ENCODE measurements at places on chromosomes 16 and 17. TPM values are rescaled to one million over a fixed set of nuclear protein-coding genes. Genes with fewer than 3 reads are reported as not detected.

GRCh38 chr17:19703106-19703827, 13.1 kb downstream of the SLC47A2 start:
- DNase-seq, result no peak
- no peaks in the 10 kb centered on the region for H3K4me1 ChIP-seq
- H3K27ac ChIP-seq, result no peak overlapping the region

DNA sequence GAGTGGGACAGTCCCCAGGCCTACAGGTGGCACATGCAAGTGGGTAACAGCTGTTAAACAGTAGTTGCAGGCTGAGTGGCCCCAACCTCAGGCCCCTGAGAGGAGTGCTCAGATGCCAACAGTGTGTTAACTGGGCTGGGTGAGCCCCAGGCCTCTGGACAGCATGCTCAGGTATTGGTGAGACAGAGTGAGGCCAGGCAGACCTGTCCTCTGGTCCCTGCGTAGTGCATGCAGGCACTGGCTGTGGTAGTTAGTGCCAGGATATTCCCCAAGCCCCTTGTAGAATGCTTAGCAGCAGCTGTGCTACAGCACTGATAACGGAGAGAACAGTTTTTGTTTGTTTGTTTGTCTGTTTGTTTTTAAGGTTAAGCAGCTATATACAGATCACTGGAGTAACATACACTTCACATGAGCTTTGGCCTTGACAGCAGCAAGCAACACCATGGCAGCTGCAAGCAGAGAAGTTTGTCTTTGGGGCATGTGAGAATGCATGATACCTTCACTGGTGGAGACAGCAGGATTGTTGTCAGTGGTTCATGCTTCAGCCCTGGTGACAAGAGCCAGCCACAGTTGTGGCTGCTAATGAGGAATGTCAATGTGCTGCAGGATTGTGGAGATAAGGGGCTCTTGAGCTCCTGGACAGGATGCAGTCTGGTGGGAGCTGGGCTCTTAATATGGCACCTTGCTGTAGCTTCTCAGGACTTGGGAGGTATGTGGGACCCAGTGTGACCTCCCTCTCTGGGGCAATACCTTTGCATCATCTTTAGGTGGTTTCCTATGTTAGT, 614.4 kb downstream of the CDH11 start:
- no peaks in the 10 kb centered on the region for H3K27me3 ChIP-seq
- H3K4me3 ChIP-seq, result no peak overlapping the region
- no peaks in the 10 kb centered on the region for H3K36me3 ChIP-seq
- no peak overlapping the region for H3K27ac ChIP-seq
- no peak for DNase-seq

DNA sequence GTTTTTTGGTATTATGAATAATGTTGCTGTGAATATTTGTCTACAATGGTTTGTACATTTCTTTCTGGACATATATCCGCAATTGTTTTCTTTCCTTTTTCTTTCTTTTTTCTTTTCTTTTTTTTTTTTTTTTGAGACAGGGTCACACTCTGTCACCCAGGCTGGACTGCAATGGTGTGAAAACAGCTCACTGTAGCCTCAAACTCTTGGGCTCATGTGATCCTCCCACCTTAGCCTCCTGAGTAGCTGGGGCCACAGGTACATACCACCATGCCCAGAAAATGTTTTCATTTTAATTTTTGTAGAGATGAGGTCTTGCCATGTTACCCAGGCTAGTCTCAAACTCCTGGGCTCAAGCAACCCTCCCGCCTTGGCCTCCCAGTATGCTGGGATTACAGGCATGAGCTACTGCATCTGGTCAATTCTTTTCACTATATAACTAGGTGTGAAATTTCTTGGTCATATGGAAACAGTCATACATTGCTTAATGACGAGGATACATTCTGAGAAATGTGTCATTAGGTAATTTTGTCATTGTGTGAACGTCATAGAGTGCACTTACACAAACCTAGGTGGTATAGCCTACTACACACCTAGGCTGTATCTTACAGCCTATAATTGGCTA, 15.2 kb downstream of the IL21R start:
- no peak for DNase-seq
- H3K4me1 ChIP-seq, result no peaks in the 10 kb centered on the region
- H3K4me3 ChIP-seq, result no peak overlapping the region
- peaks cover 44% of the 10 kb centered on the region for H3K27me3 ChIP-seq
- H3K27ac ChIP-seq, result no peak overlapping the region
- no peaks in the 10 kb centered on the region for H3K36me3 ChIP-seq

DNA sequence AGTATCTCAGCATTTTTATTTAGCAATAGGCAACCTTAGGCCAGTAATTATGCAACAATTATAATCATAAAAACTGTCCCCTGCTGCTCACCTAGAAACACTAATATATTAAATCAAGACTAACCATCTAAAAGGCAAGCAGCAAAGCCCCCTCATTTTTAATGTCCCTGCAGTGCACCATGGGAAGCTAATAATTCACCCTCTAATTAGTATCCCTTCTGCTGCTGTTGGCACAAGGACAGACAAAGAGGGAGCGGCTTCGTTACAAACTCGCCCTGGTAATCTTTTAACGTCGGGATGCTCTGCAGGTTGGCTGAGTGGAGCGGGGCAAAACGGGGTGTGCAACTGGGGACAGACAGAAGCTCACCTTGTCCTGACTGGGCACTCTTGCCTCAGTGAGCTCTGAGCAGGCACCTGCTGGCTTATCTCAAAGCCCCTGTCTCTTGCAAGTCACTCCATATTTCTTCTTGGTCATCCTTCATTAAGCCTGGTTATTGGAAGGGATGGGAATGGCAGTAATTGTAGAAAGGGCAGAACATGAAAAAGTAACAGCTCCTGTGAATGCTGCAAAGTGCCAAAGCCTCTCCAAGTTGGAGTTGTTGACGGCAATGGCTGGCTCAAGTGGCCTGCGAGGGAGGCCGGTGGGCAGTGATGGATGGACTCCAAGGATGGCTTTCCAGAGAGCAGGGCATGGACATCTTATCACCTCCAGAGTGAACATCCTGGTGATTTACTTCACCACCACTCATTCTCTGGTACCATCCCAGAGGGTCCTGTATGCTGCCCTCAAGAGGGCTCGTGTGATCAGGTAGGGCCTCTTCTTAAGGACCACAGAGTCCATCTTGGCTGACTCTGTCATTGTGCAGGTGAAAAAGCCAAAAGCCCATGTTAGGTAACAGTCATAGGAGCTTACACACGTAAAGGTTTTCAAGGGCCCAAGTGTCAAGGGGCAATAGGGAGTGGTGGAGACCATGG, 219.6 kb upstream of the N4BP1 start:
- no peaks in the 10 kb centered on the region for H3K36me3 ChIP-seq
- H3K27ac ChIP-seq, result no peak overlapping the region
- H3K4me1 ChIP-seq, result no peaks in the 10 kb centered on the region
- no peak for DNase-seq
- no peak overlapping the region for H3K4me3 ChIP-seq

GRCh38 chr17:9021158-9021991, at the start of gene NTN1:
Gene NTN1, plus strand, starts transcription at chr17:9021510. Its CDS starts 864 bp downstream, at chr17:9022374.
- H3K27ac ChIP-seq, result no peak within 1 kb of the TSS
- no peaks in the 10 kb centered on the region for H3K4me1 ChIP-seq
- peaks cover 40% of the 10 kb centered on the region for H3K27me3 ChIP-seq
- peak within 1 kb of the TSS; percentile 73 for H3K4me3 ChIP-seq
- peaks cover 5% of the 10 kb centered on the region for H3K36me3 ChIP-seq

DNA sequence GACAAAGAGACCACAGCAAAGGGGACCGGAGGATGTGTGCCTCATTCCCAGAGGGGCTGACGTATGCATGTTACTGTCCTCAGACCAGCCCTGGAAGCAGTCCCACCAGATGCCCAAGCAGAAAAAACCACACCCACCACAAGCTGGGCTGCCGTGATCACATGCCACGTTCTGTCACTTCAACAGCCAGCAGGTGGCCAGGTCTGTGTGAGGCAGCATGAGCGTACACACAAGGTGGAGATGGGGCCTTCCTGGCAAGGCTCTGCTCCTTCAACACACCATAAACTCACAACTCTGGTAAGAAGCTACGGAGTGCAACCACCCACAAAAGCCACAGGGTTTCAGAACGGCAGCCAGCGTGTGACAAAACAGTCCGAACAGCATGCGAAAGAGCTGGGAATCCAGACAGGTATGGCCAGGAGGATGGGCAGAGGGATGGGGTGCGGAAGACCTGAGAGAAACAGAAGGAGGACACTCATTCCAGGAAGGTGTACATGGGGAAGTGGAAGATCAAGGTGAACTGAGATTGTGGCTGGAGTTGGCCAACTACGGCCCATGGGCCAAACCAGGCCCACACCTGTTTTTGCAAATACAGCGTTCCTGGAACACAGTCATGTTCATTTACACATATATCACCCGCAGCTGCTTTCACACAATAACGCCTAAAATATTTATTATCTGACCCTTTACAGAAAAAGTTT, 27.9 kb downstream of the MBTPS1 start:
- H3K27ac ChIP-seq, result no peak overlapping the region
- no peak overlapping the region for H3K4me3 ChIP-seq
- peaks cover 36% of the 10 kb centered on the region for H3K36me3 ChIP-seq
- H3K4me1 ChIP-seq, result no peaks in the 10 kb centered on the region

- H3K27me3 ChIP-seq, result peaks cover 58% of the 10 kb centered on the region
- H3K36me3 ChIP-seq, result no peaks in the 10 kb centered on the region
- H3K27ac ChIP-seq, result no peak overlapping the region
- no peak overlapping the region for H3K4me3 ChIP-seq
- no peaks in the 10 kb centered on the region for H3K4me1 ChIP-seq
Observed at GRCh38 chr16:49588729-49589384, 215.3 kb downstream of the C16orf78 start.

Gene ZG16
- not detected for total RNA-seq

Gene P2RX5
- 11.6 TPM for total RNA-seq

Gene DNAJA3
- 99.2 TPM for total RNA-seq

Gene TMEM100
- not detected for total RNA-seq

Measured in Calu3 (cell line).